ENCODE measurements at places on chromosomes 5 and 9.

DNA sequence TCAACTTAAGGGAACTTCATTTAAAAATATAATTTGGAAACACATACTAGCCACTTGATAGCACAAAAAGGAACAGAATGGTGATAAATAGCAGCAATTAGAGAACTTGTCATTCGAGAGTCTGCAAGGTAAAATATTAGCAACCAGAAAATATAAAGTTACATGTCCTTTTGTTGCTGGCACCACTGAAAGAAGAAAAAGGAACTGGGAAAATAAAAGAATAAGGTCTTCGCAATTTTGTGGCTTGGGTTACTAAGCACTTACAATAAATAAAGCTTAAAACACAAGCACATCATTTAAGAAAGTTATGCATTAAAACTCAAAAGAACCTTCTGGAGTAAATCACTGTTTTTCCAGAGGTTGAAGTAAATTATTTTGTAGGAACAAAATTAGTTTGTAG is 149.9 kb upstream of the FBN2 start:
- no peaks in the 10 kb centered on the region for H3K4me1 ChIP-seq
- no peak overlapping the region for H3K4me3 ChIP-seq
- no peaks in the 10 kb centered on the region for H3K36me3 ChIP-seq
- no peaks in the 10 kb centered on the region for H3K27me3 ChIP-seq
- DNase-seq = no peak
- H3K27ac ChIP-seq = no peak overlapping the region

GRCh38 chr9:111902391-111903139 is 6.0 kb downstream of the UGCG start:
- H3K27me3 ChIP-seq = no peaks in the 10 kb centered on the region
- no peaks in the 10 kb centered on the region for H3K36me3 ChIP-seq
- peaks cover 87% of the 10 kb centered on the region for H3K4me1 ChIP-seq
- H3K27ac ChIP-seq = no peak overlapping the region
- no peak overlapping the region for H3K4me3 ChIP-seq

DNA sequence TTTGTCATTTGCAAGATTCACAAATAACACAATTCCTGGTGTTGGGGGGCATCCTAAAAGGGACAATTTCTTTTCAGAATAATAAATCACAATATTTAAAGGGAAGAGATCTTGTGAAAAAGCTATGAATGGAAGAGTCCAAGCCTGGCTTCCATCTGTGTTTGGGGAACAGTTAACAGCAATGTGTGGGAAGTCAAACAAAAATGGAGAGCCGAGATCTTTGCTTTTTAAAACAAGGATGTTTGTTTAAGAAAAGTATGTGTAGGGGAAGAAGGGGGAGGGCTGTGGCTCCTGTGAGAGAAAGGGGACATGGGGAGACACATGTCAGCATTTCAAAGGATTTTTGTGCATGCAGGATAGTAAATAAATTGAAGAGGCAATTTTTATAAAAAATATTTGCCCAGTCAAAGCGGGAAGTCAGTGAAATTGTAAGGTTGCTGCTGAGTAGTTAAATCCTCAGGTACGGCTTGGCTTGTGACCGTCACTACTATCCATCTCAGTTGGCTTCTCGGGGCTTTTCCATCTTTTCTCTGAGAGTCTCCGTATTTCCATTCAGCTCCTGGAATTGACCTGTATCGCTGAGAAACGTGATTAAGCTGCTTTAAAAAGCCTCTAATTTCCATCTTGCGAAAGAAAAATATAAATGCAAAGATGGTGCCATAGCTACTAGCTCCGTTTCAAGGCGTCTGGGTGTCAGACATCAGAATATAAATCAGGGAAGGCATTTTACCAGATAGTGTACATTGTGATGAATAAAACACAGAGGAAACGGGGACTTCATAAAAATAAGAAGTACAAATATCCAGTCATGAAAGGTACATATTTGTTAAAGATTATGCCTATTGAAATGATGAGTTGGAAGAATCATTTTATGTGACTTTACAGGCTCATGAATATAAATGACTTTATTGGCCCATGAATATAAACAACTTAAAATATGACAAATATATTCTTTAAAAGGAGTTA is 52.9 kb upstream of the VCAN start:
- no peak overlapping the region for H3K27ac ChIP-seq
- no peaks in the 10 kb centered on the region for H3K36me3 ChIP-seq
- H3K4me1 ChIP-seq = no peaks in the 10 kb centered on the region
- H3K27me3 ChIP-seq = no peaks in the 10 kb centered on the region

DNA sequence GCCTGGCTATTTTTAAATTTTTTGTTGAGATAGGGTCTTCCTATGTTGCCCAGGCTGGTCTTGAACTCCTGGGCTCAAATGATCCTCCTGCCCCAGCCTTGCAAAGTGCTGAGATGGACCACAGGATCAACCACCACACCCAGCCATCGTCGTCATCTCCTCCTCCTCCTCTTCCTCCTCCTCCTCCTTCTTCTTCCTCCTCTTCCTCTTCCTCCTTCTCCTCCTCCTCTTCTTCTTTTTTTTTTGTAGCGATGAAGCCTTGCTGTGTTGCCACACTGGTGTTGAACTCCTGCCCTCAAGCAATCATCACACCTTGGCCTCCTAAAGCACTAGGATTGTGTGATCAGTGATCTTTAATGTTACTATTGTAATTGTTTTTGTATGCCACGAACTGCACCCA is 49.4 kb upstream of the ERBIN start:
- H3K27ac ChIP-seq = no peak overlapping the region
- no peak for DNase-seq
- H3K4me3 ChIP-seq = no peak overlapping the region
- no peaks in the 10 kb centered on the region for H3K4me1 ChIP-seq

DNA sequence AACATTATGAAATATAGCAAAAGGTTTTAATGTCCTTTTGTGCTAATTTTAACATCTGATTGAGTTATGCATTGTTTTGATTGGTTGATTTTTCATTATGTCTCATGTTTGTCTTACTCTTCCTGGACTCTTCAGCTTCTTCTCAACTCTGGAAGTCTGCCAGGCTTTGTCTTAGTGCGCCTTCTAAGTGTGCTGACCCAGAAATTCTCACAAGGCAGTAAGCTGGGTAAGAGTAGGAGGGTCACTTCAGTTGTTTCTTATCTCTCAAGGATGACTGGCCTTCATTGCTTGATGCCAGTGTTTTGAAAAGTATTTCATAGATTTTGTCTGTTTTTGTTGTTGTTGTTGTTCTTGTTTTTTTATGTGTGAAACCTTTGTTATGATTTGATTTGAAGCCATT is 59.2 kb downstream of the RIC1 start:
- peaks cover 7% of the 10 kb centered on the region for H3K36me3 ChIP-seq
- H3K27me3 ChIP-seq = no peaks in the 10 kb centered on the region
- no peak overlapping the region for H3K4me3 ChIP-seq
- peaks cover 21% of the 10 kb centered on the region for H3K4me1 ChIP-seq
- H3K27ac ChIP-seq = no peak overlapping the region
